ENCODE measurements at places on chromosomes 3 and 15. TPM values are rescaled to one million over a fixed set of nuclear protein-coding genes. Genes with fewer than 3 reads are reported as not detected.

The XXYLT1 gene
- 11.0 TPM for total RNA-seq

The XCR1 gene
- total RNA-seq, result 0.05 TPM

The IL12A gene
- 4.3 TPM for total RNA-seq

The GOLGA6A gene
- total RNA-seq, result not detected

The MEX3B gene
- 1.0 TPM for total RNA-seq

The SLC22A14 gene
- total RNA-seq, result not detected

The RBPMS2 gene
- not detected for total RNA-seq

The STRC gene
- 0.36 TPM for total RNA-seq

The ESYT3 gene
- 1.2 TPM for total RNA-seq

The CNTN3 gene
- total RNA-seq, result not detected

The SMAD6 gene
- 0.43 TPM for total RNA-seq

The SHF gene
- 1.6 TPM for total RNA-seq

The ZNF774 gene
- 1.8 TPM for total RNA-seq

The TIGIT gene
- total RNA-seq, result 3.7 TPM

The ST3GAL6 gene
- not detected for total RNA-seq

The FBXO40 gene
- total RNA-seq, result not detected

The GPR15 gene
- total RNA-seq, result 42.2 TPM

The GRM7 gene
- not detected for total RNA-seq

The MGA gene
- total RNA-seq, result 40.2 TPM

The SEMA5B gene
- total RNA-seq, result not detected

The PRR23E gene
- not detected for total RNA-seq

The CD96 gene
- 223 TPM for total RNA-seq

All from T-helper 2 cell treated with Interferon-gamma antibody and Interleukin-4, amounts not matched to agents 100 ng/mL and 5 ng/mL, for 36 hours (primary cell).